ENCODE measurements at places on chromosomes 6 and 20. TPM values are rescaled to one million over a fixed set of nuclear protein-coding genes. Genes with fewer than 3 reads are reported as not detected.

The PPP1R11 gene
- total RNA-seq: 67.1 TPM

GRCh38 chr20:19968466-19969073 is 48.6 kb upstream of the NAA20 start:
- DNase-seq: no peak

DNA sequence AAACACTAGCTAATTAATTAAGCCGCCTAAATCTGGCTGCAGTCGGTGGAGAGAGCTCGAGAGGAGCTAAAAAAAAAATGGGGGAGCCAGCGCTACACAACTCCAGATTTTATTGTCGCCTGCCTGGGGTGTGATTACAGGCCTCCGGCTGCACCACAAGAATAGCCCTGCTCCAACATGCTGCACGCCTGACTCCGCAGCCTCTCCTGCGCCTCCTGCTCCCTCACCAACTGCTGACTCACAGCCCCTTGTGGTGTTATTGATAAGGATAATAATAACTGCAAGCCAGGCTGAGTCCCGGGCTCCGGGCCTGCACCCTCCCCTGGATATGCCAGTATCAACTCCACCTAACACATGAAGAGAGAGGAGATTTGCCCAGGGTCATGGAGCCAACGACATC is 16.8 kb downstream of the SIRPA start:
- DNase-seq: no peak

DNA sequence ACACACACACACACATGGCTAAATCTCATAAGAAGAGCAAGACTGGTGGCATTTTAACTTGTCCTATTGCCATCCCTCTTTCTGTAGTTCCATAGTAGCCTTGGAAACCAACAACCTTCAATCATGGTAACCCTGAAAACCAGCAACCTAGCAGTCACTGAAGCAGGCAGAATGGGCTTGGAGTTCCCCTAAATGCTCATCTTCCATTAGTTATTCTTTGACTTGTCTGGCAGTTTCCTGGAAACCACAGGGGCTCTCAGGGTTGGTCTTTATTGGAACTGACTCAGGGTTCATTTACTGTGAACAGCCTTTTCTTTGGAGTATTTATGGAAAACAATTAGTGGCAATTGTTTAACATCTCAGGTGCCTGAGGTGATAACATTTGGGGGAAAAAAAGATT is 19.4 kb upstream of the BRPF3 start:
- no peak for DNase-seq

The SPDEF gene
- not detected for total RNA-seq

DNA sequence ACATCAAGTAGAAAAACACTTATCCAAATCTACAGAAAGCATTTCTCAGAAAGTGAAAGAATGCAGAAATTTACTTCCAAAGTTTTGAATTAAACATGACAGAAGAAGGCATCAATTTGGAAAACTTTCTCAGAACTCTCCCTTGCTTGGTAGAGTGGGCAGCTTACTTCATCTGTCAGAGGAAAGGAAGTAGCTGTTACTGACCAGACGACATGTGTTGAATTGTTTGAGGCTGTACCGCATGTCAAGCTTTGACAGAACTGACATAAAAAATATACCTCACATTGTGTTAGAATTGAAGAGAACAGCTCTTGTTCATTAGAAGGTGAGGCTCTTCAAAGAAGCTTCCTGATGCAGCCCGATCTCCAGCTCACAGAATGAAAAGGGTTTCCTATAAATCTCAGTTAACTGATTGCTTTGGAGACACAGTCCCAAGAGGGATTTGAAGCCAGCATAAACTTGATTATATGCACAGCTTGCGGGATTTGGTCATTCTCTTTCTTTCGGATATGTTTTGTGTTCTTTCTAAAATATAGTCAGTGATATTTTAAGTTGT is 190.7 kb downstream of the PLCB1 start:
- DNase-seq: no peak
